CD4-positive, alpha-beta T cell (primary cell): ENCODE measurements at places on chromosomes 4 and X.
A peak's percentile ranks its signal among the peaks of the same experiment; 100 is the strongest.

DNA sequence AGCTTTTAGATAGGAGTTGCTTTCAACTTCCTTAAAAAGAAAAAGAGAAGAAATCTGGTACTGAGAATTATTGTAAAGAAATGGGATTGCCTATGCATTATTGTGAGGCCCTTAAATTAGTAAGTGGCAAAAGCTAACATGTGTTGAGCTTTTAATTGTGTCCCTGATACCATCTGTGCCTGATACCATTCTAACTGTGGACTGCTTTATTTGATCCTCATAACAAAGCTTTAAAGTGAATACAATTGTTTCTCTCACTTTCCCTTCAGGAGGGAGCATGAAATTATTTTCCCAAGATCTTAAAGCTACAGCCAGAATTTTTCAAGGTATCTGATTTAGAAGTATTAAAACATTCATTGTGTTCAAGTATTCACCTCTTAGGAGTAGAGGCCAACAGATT is 9.9 kb downstream of the KCTD8 start:
- DNase-seq: no peak

DNA sequence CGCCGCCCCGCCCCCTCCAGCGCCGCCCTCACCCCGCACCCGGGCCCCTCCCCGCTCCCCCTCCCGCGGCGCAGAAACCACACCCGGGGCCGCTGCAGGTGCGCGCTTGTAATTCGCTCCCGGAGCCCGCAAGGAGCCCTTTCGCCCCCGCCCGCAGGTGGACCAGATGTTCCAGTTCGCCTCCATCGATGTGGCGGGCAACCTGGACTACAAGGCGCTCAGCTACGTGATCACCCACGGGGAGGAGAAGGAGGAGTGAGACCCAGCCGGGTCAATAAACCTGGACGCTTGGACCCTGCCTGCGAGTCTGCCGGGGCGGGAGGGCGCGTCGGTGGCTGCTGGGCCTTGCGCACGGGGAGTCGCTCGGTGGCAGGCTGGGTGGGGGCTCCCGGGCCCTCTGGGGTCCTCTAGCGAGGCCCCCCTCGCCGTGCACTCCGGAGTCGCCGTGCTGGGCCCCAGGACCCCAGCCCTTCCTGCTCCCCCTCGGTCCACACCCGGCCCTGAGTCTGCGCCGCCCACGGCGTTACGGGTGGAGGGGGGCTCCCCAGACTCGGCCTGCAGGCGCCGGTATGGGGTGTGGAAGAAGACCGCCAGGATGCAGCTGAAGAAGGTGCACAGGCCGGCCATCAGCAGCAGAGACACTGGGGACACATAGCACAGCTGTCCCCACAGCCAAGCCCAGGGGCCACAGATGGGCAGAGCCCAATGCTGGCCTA is 7.1 kb downstream of the SLC49A3 start:
- peak; percentile 56 for DNase-seq

- no peak for DNase-seq
Observed at GRCh38 chr4:61571761-61572559, 371.8 kb downstream of the ADGRL3 start.

GRCh38 chr4:181728305-181728966 is 514.8 kb upstream of the TENM3 start:
- DNase-seq: no peak

DNA sequence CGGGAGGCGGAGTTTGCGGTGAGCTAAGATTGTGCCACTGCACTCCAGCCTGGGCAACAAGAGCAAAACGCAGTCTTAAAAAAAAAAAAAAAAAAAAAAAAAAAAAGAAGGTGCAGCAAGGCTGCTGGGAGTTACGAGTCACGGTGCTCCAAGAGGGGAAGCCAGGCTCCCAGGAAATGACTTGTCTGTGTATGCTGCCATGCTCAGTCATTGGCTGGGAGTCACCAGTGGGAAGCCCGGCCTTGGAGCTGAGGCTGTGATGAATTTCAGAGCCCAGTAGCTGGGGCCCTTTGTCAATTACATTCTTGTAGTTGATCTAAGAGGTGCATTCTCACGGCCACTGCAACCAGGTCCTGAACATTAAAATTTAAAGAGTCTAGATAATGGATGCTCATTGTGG is 1105.1 kb upstream of the TENM3 start:
- no peak for DNase-seq

GRCh38 chr4:145830699-145831098 is 107.9 kb downstream of the ZNF827 start:
- DNase-seq: no peak

- no peak for DNase-seq
Observed at GRCh38 chr4:40842318-40842717, 92.6 kb downstream of the NSUN7 start.

GRCh38 chr4:21845663-21846062 is 102.9 kb downstream of the KCNIP4 start:
- no peak for DNase-seq

GRCh38 chrX:44889824-44890223 is 16.8 kb downstream of the KDM6A start:
- no peak for DNase-seq

DNA sequence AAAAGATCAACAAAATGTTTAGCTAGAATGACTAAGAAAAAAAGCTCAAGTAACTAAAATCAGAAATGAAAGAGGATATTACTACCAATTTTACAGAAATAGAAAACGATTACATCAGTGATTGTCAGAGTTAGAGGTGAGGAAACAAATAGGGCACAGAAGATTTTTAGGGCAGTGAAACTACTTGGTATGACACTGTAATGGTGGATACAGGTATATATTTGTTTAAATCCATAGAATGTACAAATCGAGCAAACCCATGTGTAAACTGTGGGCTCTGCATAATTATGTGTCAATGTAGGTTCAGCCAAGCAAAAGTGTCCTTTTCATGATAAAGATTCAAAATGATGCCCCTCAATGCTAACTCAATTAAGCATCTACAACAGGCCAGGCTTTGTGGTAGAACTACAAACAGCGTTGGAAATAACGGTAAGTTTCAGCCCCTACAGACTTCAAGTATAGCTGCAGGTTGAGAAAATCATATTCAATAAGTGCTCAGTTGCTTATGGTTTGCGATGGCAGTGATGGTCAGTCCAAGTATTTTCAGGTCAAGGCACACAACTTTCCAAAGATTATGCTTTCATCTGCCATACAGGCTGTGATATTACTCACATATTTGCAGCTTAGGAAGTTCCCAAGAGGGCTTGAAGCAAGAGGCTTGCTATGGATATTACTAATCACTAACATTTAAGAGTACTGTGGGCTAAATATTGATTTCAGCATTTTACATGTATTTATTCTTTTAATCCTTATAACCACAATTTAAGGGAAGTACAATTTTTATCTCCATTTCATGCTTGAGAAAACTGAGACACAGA is 158.6 kb downstream of the TET2 start:
- DNase-seq: no peak

- DNase-seq: no peak
Observed at GRCh38 chr4:118338981-118339765, 13.6 kb downstream of the PRSS12 start.

DNA sequence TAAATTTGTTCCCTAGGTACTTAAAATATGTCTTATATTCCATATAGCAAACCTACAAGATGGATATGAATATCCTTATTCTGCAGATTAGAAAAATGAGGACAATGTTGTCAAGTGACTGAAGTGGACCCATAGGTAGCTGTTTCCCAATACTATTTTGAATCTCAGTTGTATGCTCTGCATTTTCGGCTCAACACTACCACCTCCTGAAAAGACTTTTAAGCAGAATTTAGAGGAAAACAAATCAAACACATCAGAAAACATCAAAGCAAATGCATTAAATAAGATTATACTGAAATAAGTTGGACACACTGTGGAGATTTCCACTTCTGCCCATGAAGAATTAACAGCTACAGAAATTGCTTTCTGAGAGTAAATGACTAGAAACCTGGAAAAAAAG is 488.7 kb downstream of the TRIML1 start:
- no peak for DNase-seq

GRCh38 chrX:151789179-151789800 is 54.7 kb downstream of the CNGA2 start:
- DNase-seq: no peak

- DNase-seq: peak; percentile 45
Observed at GRCh38 chrX:16695079-16695676, 17.3 kb downstream of the CTPS2 start.

- no peak for DNase-seq
Observed at GRCh38 chrX:2828959-2829411, 255 bp downstream of the GYG2 start.

- DNase-seq: no peak
Observed at GRCh38 chr4:25958110-25958509, 44.1 kb downstream of the SMIM20 start.

GRCh38 chr4:110788302-110788701 is 165.4 kb upstream of the PITX2 start:
- no peak for DNase-seq

GRCh38 chr4:130545596-130545995 is 1449.6 kb downstream of the C4orf33 start:
- no peak for DNase-seq

- no peak for DNase-seq
Observed at GRCh38 chr4:148312956-148313490, 129.2 kb downstream of the NR3C2 start.

- DNase-seq: peak; percentile 7
Observed at GRCh38 chrX:150429594-150429993, 66.5 kb downstream of the MAMLD1 start.

DNA sequence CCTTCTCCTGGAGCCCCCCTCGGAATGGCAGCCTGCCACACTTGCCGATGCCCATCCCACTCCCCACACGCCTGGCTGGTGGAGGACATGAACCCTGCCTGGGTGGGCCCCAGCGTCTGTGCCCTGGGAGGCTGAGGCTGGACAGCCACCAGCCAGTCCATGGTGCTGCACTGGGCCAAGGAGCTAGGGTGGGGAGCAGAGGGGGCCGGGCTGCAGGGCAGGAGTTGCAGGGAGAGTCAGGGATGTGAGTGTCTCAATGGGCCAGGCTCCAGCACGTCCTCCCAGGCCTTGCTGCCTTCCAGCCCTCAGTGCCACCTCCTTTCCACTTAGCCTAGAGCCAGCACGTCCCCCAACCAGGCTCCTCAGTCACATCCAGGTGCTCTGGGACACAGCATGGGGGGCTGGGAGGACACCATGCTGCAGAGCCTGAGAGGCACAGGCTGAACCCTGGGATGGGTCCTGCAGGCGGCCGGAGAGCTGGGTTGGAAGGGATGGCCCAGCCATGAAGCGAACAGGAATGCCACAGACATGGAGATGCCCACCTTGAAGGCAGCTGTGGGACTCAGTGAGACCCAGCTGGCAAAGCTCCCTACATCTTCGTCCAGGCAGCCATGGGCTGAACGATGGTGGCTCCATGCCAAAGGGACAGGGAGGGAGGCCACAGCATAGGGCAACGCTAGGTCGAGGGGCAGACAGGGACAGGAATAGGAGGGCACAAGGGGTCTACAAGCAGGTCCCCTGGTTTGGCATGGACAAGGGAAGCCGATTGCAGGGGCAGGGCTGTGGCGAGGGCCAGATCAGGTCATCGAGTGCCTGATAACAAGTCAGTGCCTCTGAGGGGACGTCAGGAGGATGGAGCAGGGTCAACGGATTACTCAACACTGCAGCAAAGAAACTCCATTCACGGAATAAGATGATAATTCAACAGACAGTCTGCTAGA is 30.1 kb upstream of the MXD4 start:
- DNase-seq: no peak

GRCh38 chr4:35493977-35494376 is 750.3 kb downstream of the ARAP2 start:
- no peak for DNase-seq

DNA sequence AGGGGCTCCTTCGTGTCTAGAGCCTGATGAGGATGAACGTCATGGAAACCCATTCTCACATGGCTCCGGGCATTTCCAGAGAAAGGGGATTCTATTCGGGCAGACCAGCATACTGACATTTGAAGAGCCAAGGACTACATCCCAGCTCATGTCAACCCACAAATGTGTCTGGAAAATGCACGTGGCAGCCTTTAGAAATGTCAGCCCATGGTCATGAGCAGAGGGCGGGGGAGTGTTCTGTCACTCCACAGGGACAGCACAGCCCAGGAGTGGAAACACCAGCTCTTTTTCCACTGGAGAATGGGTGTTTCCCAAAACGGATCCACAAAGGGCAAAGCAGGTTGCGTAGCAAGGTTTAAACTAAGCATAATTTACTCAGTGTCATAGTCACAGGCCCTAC is 207.0 kb downstream of the BCOR start:
- DNase-seq: no peak

- no peak for DNase-seq
Observed at GRCh38 chrX:139738581-139738980, 30.6 kb upstream of the MCF2 start.

DNA sequence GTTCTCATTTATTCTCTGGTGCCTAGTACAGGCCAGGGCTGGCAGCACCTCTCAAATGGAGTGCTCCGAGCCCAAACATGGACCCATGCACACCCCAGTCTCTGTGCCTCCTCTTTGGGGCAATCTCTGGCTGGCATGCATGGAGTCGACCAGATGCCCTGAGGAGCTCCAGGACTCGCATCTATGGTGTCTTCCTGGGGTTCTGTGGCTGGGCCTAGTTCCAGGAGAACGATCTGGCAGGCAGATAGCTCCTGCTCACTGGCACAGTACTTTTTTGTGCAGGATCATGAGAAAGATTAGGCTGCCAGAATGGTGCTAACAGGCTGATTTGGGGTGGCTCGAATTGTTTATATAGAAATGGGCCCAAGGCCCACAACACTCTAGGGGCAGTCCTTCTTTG is 72.0 kb upstream of the PJA1 start:
- no peak for DNase-seq

DNA sequence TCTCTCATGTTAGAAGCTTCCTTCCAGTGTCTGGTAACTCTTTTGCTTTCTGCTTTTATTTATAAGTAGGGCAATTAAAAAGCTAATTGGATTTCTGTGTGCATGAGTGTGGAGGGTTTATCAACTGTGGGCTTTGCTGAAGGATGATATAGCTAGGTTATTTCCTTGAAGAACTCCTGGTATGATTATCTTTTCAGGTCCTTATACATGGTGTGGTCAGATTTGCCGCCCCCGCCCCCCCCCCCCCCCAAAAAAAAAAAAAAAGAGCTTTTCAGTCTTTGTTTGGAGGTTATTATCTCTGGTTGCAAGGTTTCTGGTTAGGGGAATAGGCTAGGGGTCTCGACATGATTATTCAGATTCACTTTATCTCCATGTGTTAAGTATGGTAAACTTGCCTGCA is 35.9 kb downstream of the MOB1B start:
- DNase-seq: no peak

DNA sequence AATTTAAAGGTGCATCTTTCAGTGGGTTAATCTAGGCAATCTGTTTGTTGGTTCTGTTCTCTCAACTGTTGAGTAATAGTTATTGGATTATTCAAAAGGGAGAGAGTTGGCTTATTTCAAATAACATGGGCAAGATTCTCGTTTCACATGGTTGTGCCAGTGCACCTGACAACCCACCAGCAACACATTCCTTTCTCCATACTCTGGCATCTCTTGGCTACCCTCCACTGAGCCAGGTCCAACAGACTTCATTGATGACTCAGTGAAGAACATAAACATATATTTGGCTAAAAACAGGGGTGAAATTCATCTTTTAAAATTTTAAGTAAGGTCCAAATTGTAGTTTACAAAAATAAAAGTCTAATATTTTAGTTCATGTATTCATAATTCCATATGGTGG is 967.2 kb downstream of the RPA4 start:
- no peak for DNase-seq

- no peak for DNase-seq
Observed at GRCh38 chrX:67724359-67725110, 180.7 kb downstream of the AR start.

GRCh38 chr4:160685729-160686128 is 1478.1 kb downstream of the FSTL5 start:
- no peak for DNase-seq
